Ecto neural progenitor cell (in vitro differentiated cells): ENCODE measurements at places on chromosomes 13 and 19.

DNA sequence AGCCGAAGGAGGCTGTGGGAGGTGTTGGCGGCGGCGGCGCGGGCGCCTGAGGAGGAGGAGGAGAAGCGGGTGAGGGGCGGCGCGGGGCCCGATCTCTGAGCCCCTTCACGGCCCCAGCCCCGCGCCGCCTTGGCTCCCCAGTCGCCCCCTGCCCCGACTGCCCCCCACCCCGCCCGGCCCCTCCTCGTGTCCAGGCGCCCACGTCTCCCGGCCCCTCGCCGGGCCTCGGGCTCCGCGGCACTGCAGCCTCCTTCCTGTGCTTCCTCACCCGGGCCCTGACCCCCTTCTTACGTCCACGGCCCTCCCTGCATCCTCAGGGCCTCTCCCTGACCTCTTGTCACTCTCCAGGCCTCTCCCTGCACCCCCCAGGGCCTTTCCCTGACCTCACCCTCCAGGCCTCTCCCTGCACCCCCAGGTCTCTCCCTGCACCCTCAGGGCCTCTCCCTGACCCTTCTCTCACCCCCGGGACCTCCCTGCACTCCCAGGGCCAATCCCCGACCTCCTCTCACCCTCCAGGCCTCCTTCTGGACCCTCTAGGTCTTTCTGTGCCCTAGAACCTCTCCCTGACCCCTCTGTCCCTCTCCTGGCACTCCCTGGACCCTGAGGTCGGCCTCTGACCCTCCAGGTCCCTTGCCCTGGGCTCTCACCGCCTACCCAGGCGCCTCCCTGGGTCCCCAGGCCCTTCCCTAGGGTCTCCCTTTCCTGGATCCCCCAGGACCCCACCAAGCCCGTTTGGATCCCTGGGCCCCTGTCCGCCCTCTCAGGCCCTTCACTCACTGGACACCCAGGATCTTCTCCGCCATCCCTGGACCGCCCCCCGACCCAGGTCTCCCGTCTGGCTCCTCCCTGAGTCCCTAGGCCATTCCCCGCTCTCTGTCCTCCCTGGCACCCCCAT is 460 bp downstream of the KMT5C start:
- no peak for DNase-seq

DNA sequence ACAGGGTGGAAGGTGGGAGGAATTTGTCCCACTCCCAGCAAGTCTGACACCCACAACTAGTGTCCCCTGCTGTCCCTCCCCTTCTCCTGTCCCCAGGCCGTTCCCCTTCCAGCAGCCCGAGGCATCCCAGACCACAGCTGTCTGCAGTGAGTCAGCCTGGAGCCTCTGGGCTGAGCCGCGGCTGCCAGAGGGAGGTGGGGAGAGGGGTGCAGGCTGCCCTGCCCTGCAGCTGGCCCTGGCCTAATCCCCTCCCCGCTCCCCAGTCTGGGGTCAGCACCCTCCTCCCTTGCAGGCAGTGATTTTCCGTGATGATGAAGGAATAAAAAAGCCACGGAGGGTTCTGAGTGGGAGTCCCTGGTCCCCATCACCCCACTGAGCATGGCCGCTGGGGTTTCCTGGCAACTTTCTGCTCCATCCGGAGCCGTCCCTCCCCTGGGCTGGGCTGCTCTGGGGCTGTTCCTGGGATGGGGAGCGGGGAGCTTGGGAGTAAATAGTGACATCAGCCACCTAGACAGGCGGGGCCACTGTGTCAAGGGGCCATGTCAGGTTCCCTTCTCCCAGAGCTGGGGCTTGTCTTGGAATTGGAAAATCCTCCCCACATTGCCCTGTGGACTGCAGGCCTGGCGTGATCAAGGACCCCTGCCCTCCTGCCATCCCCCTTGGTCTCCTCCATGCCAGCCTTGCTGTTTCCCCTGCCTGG is 16.8 kb downstream of the SPC24 start:
- peak; percentile 76 for DNase-seq

DNA sequence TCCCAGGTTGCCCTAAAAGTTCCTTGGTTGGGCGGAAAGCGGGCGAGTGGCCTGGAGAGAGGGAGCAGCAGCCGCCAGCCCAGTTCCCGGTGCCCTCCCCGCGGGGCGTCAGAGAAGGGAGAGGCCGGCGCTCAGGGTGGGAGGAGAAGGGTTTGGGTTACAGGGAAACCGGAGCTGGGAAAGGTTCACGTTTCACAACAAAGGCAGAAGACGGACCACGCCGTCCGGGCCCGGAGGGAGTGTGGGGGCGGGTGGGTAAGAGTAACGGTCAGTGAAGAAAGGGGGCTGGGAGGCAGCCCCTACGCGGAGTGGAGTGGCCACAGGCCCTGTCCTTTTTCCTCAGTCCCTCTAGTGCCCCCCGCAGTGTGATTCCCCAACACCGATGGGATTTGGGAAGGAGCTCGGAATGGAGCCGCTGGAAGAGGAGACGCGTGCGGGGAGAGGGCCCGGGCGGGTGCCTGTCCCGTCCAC is 1.6 kb downstream of the SIX5 start:
- DNase-seq: peak; percentile 85

- DNase-seq: no peak
Observed at GRCh38 chr13:99415851-99416331, 85.4 kb upstream of the TM9SF2 start.

GRCh38 chr13:106034201-106034600 is 501.3 kb downstream of the EFNB2 start:
- DNase-seq: no peak

DNA sequence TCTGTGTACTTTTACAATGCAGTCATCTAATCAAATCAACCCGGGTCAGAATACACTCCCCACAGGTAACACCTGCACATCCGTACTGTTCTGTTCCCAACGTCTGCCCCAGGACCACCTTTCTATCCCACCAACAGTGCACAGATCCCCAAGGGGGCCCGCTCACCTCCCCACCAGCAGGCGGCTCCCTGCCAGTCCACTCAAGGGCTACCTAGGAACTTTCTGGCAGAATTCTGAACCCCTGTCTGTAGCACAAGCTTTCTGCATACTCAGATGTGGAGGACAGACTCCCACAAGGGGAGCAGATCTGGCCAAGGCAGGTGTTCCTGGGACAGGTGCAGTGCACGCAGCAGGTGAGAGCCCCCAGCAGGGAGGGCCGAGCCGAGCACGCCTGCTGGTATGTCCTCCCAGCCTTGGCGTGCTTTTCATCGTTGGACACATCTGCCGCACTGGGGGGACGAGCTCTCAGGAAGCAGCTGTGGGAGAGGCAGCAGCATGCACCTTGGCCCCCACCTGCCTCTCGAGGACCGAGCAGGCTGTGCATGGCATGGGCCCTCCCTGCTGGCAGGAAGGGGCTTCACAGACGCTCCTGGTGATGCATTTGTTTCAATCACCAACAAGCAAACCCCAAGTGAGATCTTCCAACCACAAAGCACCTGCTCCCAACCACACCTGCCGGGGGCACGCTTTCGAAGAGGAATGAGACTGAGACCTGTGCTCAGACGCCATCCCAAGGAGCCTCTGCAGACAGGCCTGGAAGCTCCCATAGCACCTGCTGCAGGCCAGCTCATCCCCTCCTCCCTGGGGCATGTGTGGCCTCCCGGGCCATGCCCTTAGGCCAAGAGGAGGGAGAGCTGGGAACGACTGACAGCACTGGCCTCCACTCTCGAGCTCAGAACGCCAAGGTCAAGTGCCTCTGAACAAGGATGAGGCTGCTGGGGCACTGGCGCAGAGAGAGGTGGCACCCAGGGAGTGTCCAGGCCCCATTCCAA is 35.9 kb downstream of the RAB20 start:
- no peak for DNase-seq

DNA sequence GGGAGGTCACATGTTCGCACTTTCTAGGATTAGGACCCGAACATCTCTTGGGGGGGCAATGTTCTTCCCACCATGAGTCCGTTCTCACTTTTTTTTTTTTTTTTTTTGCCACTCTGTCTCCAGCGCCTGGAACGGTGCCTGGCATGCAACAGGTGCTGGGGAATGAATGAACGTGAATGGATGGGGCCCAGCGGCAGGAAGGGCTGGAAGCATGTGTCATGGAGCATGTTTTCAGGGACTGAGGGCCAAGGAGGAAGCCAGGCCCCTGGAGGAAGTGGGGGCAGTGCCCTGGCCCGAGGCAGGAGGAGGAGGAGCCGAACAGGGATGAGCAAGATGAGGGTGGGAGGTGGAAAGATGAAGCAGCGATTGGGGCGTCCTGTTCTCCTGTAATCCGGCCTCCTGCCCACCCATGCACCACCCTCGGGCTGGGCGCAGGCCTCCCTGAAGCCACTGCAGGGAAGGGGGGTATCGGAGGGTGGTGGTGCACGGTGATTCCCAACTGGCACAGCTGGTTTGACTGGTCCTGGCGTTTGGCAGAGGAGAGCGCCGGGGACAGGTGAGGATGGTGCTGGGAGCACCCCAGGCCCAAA is 8.8 kb upstream of the SULT2B1 start:
- DNase-seq: no peak

GRCh38 chr19:55454787-55455243 is 6.6 kb downstream of the ISOC2 start:
- DNase-seq: no peak

DNA sequence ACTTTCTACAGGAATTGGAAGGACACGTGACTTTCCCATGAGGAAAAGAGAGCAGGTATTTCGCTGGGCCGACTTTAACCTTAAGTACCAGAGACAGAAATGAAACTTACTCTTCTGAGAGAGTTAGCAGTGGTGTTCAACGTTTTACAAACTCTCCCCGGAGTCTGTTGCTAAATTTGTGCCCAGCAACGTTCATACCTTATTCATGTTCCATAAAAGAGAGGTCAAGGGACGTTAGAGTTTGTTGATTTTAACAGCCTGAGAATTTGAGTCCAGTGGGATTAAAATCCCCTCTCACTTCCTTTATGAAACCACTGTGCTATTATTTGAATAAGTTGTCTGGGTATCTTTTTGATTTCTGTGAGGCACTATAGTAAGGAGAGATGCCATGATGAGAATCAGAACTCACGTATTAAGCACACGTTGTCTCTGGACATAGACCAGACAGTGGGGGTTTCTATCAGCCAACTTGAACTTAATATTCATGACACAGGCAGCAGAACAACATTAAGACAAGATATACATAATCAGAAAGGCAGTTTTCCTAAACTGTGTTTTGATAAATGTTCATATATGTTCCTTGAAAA is 33.4 kb downstream of the SPRY2 start:
- no peak for DNase-seq

- no peak for DNase-seq
Observed at GRCh38 chr13:42214446-42214845, 57.5 kb upstream of the AKAP11 start.

GRCh38 chr19:17346109-17346671 is 8.8 kb downstream of the GTPBP3 start:
- peak; percentile 86 for DNase-seq

DNA sequence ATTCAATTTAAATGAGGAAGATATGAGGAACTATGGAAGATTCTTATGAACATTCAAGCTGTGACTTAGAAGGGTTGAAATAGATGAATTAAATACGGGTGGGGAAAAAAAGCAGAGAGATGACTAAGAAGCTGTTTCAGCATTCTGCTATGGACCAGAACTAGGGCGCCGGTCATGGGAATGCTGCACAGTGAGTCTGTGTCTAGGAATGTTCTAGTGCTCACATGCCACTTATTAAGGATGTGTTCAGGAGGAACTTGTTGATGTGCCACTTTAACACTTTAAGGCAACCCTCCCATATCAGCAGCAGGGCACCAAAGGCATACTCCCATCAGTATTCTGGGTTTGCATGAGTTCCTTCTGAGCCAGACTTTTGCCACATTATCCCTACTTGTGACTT is 152.1 kb downstream of the POSTN start:
- no peak for DNase-seq

GRCh38 chr19:8611877-8612806 is 1.6 kb upstream of the ADAMTS10 start:
- DNase-seq: no peak

DNA sequence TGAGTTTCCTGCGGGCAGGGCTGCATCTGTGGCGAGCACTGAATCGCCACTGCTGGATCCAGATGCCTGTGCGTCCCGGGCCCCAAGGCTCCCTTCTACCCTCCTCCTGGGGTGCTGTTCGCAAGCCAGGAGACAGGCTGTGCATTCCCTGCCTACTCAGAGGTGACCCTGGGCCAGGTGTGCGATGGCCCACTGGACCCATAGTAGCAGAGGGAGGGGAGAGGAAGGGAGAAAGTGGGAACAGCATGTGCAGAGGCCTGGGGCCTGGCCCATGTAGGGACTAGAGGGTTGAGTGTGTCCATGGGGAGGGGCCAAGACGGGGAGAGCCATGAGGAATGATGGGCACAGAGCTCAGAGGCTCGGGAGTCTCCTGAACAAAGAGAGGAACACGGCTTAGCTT is 27.3 kb downstream of the CARM1 start:
- DNase-seq: no peak

- peak; percentile 83 for DNase-seq
Observed at GRCh38 chr19:1690699-1691307, 38.4 kb upstream of the TCF3 start.

- no peak for DNase-seq
Observed at GRCh38 chr13:113736258-113736731, 22.7 kb upstream of the TMEM255B start.

GRCh38 chr13:29369060-29369743 is 226.3 kb downstream of the SLC7A1 start:
- DNase-seq: no peak

DNA sequence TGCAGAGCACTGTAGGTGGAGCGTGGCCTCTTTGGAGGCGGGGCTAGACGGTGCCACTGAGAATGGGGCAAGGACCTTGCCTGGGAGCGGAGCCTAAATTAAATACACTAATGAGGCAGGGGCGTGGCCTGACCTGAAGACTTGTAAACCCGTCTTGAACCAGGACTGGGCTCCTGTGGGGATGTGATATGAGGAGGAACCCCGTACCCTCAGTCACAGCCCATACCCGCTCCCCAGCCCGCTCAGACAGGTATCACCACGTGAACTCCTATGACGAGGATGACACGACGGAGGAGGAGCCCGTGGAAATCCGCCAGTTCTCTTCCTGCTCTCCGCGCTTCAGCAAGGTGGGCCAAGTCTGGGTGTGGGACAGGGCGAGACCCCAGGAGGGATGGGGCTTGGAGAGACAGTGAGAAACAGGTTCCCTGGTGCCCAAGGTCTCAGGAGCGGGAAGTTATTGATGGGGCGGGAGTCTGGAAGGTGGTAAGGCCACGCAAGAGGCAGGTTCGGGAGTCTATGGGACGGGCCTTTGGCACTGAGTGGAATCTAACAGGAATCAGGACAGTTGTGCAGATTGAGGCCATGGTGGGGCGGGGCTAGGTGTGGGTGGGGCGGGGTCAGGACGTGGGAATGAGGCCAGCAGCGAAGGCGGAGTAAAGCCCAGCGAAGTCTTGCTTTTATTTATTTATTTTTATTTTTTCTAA is 14.7 kb downstream of the DNASE2 start:
- no peak for DNase-seq
